ENCODE measurements at places on chromosomes 7 and 10. TPM values are rescaled to one million over a fixed set of nuclear protein-coding genes. Genes with fewer than 3 reads are reported as not detected.

Gene EPO
- not detected for total RNA-seq

Gene DNAH11
- total RNA-seq = 2.7 TPM

Gene SLC26A4
- total RNA-seq = 1.0 TPM

Gene EXOC4
- 54.1 TPM for total RNA-seq

Gene MGAM2
- total RNA-seq = not detected

Gene HTR5A
- total RNA-seq = not detected

Gene IFIT1
- 6.3 TPM for total RNA-seq

Gene TAS2R5
- total RNA-seq = 1.8 TPM

GRCh38 chr10:74650613-74651012, 175.8 kb upstream of the KAT6B start:
- no peak for DNase-seq

DNA sequence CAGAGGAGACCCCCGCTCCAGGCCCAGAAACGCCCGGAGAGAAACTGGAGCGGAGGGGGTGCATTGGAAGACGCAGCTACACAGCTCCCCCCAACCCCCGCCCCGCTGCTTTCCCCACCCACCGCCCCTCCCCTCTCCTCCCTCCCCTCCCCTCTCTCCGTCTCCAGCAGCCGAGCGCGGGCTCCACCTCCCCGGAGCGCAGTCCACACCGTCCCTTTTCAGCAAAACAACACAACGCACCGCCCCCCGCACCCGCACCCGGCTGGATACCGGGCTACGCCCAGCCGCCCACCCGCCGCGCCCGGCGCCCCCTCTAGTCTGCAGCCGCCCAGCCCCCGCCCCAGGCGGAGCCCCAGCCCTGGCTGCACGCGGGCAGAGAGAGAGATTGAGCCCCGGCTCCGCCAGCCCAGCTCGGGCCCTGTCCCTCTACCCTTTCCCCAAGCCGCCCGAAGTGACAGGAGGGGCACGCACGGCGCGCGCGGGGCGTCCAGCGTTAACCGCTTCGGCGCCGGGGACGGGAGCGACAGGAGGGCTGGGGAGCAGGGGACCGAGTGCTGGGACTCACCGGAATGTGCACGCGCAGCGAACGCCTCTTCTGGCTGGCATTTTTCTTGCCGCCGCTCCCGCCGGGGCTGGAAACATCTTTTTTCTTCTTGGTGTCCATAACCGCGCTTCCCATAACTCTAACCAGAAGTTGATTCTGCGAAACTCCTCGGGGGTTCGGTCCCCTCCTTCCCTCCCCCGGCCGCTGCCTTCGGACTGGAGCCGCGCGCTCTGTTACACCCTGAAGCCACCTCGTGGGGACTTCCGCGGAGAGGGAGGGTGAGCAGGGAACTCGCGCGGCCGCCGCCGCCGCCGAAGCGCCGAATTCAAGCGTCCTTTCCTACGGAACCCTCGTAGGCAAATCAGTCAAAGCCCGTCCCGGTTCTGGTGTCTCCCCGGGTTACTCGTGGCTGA, 695 bp downstream of the PRKAG2 start:
- DNase-seq = peak; percentile 73

DNA sequence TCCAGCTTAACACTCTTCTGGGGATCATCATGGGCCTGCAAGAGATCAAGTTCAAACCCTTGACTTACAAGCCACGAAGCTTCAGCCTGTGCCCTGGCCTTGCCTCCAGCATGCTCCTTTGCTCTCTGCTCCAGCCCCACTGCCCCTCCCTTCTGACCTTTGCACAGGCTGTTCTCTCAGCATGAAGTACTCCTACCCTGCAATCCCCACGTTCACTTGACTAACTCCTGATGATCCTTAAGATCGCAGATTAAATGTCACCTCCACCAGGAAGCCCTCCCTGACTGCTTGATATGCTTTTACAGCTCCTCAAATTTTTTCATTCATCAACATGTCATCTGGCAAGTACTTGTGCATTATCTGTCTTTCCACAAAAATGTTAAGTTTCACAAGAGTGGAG, 75.5 kb upstream of the SLF2 start:
- DNase-seq = no peak

DNA sequence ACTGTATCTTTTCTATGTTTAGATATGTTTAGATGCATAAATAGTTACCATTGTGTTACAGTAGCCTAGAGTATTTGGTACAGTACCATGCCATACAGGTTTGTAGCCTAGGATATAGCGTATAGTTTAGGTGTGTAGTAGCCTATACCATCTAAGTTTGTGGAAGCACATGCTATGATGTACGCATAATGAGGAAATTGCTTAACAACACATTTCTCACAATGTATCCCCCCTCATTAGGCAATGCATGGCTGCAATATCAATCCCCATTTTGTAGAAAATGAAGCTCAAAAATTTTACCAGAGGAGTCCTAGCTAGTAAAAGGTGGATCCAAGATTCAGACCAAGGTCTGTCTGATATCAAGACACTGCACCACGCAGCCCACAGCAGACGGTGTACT, 376.4 kb upstream of the NFE2L3 start:
- no peak for DNase-seq

- DNase-seq = no peak
Observed at GRCh38 chr7:17584822-17585221, 286.4 kb downstream of the AHR start.

- no peak for DNase-seq
Observed at GRCh38 chr7:134788191-134788590, 8.8 kb downstream of the CALD1 start.

GRCh38 chr10:6230315-6230714, 27.6 kb downstream of the PFKFB3 start:
- DNase-seq = no peak

GRCh38 chr7:107212725-107213124, 43.9 kb downstream of the HBP1 start:
- DNase-seq = no peak

DNA sequence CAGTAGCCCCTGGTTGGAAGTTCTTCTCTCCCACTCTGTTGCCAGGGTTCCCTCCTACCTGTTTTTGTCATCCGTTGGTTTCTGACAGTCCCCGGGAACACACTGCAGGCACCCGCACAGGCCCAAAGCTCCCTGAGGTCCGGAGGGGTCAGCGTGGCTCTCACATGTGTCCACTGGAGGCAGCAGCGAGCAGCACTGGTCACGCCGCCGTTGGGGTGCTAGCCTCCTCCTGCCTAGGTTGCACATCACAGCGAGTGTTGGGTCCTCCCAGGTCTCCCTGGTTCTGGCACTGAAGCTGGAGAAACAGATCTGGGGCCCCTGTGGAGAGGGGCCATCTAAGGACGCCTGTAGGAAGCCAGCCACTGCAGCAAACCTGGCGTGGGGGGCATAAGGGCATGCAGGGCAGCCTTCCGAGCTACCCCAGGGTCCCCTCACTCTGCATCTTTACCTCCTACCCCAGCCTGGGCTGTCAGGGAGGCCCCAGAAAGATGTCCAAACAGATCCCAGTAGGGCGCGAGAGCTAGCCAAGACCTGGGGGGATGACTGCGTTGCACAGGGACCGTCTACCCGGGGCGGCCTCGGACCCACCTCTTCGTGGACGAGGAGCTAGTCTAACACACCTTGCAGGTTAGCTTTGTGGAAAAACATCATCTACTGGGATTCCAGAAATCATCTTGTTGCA, 28.9 kb downstream of the LRRC27 start:
- DNase-seq = peak; percentile 60

DNA sequence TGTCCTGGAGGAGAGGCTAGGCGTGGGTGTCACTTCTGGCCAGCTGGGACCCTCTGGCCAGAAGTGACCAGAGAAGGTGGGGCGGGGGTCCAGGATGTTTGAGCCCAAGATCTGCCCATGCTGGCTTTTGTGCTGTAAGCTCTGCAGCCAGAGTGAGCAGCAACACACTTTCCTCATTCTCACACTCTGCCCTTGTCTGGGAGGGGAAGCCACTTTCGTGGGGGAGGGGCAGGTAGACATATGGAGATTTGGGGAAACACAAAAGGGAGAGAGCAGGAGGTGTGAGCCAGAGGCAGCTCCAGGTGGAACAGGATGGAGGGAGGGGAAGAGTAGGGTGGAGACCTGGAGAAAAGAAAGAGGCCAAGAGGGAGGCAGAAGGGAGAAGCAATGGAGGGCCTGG, 31.5 kb upstream of the ADCYAP1R1 start:
- no peak for DNase-seq

DNA sequence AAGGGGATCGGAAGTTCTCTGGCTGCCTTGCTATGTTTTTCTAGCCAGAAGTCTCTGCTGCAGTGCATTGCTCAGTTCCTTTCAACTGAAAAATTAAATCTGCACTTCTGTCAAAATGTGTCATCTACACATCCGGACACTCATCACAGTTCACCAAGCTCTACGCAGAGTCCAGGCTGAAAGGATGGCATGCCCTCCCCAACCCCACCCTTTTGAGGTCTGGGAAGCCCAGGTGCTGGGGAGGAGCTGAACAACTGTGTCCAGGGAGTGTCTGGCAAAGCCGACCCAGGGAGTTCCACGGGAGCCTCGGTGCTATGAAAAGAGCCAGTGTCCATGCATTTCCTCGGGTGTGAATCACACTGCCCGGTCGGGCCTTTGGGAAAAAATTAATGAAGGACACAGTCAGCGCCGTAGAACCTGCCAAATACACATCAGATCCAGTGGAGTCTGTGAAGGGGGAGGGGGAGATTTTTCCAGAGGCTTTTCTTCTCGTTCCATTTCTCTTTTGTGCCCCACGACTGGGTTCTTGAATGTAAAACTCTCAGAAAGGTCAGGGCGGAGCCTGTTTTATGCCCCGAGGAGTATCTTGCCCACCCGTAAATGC, 757 bp upstream of the PALS2 start:
- DNase-seq = peak; percentile 52

- DNase-seq = no peak
Observed at GRCh38 chr7:43501870-43502269, 81.0 kb upstream of the STK17A start.

GRCh38 chr10:96208271-96208670, 63.1 kb downstream of the BLNK start:
- DNase-seq = no peak

DNA sequence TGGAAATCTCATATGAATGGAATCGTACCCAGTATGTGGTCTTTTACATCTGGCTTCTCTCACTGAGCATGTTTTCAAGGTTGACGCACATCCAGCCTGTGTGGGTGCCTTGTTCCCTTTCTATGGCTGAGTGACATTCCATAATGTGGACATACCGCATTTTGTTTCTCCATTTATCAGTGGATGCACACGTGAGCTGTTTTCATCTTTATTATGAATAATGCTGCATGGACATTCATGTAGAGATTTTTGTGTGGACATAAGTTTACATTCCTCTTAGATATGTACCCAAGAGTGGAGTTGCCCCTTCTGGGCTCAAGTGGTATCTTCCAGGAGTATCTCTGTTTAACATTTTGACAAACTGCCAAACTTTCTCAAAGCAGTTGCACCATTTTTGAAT, 1.3 kb upstream of the SCART1 start:
- no peak for DNase-seq

DNA sequence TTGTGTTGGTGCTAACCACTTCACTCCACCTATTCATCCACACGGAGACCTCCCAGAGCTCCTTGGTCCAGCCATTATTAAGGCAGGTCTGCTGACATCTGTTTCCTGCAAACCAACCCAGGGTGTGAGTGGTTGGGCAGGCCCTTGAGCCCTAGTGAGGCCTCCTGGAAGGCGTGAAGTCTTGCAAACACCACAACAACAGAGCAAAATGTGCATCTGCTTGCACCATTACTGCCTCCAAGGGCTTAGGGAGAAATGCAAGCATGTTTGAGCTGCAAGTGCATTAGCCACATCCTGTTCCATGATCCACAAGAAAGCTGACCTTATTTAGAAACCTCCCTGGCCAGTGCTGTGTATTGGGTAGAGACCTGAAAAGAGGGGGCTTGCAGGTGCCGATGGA, 325.5 kb downstream of the GRID1 start:
- no peak for DNase-seq

GRCh38 chr10:86225103-86225782, 141.4 kb downstream of the GRID1 start:
- no peak for DNase-seq

DNA sequence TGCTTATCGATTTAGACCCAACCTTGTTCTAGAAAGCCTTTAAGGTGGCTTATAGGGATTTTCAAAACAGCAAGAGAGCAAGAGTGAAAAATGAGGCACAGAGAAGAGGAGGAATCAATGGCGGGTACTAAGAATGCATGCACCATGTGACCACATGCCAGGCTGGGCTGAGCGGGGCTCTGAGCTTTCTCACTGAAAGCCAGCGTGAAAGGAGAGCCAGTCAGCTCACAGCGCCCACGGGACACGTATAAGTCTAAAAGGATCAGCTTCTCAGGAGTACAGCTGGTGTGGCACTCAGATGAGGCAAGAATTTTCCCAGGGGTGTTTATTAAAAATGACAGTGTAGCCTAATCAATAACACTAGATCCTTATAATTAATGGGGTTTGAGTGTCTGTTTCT, 114.3 kb downstream of the SLIT1 start:
- no peak for DNase-seq

- peak; percentile 14 for DNase-seq
Observed at GRCh38 chr10:74227697-74228424, 76.8 kb downstream of the ADK start.
